H1 (cell line): ENCODE measurements at places on chromosomes 12 and 14.

DNA sequence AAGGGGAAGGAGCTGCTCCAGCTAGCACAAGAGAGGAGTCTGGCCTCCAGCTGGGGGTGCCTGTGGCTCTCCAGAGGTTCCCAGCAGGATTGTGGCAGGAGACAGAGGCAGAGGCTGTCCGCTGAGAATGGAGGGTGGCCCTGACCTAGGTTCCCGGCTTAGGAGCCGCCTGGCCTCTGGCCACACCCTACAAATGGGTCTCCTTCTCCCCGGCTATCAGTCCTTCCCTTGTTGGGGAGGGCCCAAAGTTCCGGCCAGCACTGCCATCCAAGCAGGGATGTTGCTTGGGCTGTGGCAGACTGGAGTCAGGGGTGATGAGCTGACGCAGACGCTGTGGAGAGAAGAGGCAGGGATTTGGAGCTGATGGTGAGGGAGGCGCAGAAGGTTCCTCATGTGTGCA is 23.1 kb downstream of the SLC6A12 start:
- no peak for DNase-seq

GRCh38 chr12:131076296-131076695 is 122.6 kb downstream of the ADGRD1 start:
- DNase-seq = no peak

DNA sequence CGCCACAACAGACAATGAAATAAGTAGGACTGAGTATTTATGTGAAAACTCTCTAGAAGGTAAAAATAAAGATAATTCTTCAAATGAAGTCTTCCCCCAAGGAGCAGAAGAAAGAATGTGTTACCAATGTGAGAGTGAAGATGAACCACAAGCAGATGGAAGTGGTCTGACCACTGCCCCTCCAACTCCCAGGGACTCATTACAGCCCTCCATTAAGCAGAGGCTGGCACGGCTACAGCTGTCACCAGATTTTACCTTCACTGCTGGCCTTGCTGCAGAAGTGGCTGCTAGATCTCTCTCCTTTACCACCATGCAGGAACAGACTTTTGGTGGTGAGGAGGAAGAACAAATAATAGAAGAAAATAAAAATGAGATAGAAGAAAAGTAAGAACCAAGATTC is 82.7 kb downstream of the VEZT start:
- no peak for DNase-seq

DNA sequence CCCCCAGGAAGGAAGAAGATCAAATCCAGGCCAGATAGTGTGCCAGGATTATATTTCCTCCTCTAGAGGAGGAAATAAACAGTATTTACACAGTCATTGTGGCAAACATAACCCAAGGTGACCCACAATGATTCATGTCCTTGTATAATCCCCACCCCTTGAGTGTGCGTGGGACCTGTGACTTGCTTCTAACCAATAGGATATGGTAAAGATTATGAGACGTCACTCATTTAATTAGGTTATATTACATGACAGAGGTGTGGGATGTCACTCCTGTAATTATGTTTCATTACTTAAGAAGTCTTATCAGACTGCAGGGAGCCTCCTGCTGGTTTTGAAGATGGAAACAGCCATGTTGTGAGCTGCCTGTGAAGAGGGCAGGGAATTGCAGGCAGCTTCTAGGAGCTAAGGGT is 12.2 kb upstream of the CATSPERB start:
- DNase-seq = no peak

DNA sequence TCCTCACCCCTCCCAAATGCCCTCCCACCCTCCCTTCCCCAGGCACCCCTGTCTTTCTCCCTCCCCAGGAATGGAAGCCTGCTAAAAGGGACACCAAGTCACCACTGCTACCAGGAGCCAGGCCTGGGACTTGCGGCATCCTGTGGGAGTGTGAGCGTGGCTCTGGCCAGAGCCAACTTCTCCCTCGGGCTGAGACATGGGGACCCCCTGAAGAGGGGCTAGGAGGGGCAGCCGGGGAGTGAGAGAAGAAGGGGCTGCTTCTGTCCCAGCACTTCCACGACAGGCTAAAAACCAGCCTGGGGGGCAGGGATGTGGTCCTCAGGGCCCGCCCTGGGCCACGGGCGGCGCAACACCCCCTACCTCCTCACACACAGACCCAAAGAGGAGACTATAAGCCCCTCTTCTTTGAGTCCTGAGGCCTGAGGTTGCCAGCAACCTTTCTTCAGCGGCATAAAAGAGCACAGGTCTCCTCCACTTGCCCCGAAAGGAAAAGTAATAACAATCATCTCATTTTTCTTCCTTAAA is 278.9 kb downstream of the DPF3 start:
- peak; percentile 33 for DNase-seq

GRCh38 chr12:6979021-6979420 is 8.3 kb downstream of the EMG1 start:
- DNase-seq = no peak

DNA sequence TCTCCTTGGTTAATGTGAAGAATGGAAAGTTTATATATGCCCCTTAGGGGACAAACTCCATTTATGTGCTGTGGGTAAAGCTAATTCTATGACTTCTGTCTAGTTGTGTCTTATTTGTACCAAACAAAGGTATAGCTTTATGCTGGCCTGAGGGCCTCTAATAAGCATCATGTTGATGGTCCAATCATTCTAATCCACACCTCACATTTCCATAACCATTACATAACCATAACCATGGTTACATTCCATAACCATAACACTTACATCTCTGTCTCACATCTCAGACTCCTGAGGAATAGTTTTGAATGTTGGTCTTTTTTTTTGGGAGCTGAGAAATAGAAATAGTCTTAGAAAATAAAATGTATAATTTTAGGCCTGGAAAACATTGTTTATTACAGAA is 1097.1 kb downstream of the FLRT2 start:
- no peak for DNase-seq

- no peak for DNase-seq
These were observed 55.1 kb downstream of the MNAT1 start for GRCh38 chr14:60789656-60790055.

- no peak for DNase-seq
These were observed 206.8 kb downstream of the DACT1 start for GRCh38 chr14:58844544-58844943.

GRCh38 chr14:97177016-97177415 is 379.8 kb downstream of the VRK1 start:
- no peak for DNase-seq
